Omental fat pad (tissue), 4 donors: ENCODE measurements at places on chromosomes 7 and 10.

- no peak for DNase-seq
Measured at GRCh38 chr7:55517191-55517633, 55.1 kb downstream of the VOPP1 start.

DNA sequence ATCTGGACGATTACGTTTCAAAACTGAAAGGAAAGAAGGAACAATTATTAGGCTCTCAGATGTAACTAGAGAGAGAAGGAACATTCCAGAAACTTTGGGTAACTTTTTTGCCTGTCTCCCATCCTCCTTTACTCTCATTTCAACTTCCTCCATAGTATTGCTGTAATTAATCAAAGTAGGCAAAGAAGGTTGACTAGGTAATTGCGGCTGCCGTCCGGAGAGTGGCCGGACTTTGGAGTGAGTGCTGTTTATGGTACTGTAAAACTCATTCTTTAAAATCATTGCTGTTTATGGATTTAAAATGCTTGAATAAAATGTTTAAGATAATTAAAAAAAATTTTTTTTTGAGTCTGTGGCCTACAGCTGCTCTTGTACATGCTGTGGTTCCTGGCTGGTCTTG lies 56.4 kb downstream of the RBM33 start:
- DNase-seq: no peak

DNA sequence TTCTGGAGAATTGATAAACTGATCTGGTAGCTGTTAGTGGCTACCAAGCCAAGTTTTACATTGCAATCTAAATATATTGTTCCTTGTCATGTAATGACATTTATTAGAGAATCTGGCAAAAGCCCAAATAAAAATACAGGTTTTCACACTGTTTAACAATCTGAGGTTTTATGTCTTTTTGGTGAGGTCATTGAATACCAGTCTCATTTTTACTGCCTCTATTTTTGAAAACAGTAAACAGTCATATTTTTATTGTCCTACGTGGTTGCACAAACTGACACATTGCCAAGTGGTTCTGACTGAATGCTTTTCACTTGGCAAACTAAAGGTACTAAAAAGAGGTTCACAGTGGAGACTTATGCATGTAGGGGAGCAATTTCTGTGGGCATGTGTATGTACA lies 157.5 kb downstream of the PRKG1 start:
- no peak for DNase-seq

DNA sequence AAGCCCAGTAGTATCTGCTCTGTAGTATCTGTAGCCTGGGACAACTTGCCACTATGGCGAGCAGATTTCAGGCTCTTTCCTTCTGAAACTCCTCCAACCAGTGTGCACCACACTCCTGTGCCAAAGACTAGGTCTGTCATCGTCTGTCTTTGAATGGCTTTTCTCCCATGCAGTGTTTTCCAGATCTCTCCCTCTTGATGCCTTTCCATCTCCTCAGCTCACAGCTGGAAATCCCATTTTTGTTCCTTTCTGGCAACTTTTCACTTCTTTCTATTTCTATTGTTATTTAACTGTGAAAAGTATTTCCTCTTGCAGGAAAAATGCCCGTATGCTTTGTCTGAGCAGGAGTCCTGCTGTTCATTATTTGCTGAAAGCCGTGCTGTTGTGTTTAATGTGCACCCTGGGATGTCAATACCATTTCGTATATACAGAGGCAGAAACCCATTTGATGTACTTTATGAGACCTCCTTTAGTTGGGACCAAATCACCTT lies 373.7 kb downstream of the PHTF2 start:
- no peak for DNase-seq

DNA sequence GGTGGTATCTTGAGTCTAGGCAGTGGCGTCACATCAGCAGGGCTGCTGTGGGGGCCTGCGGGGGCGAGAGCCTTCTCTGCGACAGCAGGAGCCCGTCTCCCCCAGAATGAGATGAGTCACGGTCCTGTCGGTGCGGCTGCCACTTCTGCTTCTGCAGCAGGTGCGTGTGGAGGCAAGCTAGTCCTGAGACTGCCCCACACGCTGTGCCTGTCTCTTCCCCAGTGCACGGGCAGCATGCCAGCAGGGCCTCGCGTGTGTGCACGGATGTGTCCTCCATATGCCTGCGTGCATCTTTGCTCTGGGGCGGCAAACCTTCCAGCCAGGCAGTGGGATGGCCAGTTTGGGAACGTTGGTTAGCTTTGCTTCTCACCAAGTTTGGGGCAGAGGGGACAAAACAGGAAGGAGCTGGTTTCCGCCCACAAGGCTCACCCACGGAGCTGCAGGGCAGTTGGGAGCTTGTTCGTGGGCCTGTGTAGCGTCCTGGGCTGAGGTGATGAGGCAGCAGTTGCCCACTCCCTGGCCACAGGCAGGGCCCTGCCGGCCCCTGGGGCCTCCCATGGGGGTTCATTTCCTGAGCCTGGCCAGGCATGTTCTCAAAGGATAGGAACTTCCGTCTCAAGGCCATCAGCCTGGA lies 60.8 kb upstream of the PPIF start:
- peak; percentile 50 for DNase-seq

GRCh38 chr7:129341212-129341611 lies 93.0 kb upstream of the STRIP2 start:
- no peak for DNase-seq

DNA sequence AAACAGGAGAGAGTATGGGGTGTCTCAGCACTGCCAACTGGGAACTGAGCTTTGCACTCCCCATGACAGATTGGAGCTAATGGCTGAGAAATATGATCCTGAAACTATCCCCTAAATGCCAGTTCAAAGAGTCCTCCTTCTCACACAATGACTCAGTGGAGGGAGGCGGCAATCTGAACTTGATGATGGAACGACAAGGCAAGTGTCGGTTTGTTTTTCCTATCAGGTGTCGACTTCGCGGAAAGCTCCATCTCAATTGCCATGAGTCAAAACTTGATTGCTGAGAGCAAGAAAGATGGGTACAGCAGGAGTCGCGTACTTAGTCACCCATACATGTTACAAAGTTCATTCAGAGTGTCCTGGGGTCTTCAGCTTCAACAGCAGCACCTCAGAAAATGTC lies 52.5 kb downstream of the NPY start:
- no peak for DNase-seq

GRCh38 chr7:79702116-79702515 lies 248.6 kb upstream of the MAGI2 start:
- DNase-seq: no peak

GRCh38 chr10:114811862-114812261 lies 9.7 kb upstream of the FHIP2A start:
- no peak for DNase-seq

DNA sequence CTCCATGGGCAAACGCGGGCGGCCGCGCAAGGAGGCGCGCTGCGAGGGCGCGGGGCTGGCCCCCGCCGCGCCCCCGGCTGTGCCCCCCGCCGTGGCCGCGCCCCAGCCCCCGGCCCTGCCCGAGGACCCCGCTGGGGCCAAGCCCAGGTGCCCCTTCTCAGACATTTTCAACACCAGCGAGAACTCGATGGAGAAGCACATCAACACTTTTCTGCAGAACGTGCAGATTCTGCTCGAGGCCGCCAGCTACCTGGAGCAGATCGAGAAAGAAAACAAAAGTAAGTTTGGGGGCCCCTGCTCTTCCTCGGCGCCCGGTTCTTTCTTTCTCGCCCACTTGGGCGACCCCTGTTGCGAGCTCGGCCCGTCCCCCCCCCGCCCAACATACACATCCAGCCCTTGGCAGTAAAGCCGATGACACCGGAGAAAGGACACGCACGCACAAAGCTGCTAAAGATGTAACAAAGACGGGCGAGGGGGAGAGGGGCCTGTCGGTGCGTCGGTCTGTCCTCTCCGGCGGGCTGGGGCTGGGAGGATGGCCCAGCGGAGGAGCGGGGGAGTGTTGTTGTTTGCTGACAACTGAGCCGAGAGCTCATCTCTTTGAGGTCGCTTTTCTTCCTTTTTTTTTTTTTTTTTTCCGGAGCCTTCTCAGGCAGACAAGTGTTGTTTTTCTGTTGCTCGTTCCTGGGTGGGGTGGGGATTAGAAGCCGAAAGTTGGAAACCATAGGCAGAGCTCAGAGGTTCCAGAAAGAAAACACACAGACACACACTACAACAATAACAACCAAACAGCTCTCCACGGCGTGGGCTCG lies 604 bp downstream of the MXI1 start:
- DNase-seq: no peak

- no peak for DNase-seq
Measured at GRCh38 chr7:35480806-35481205, 214.1 kb downstream of the HERPUD2 start.

GRCh38 chr10:49562893-49563292 lies 24.0 kb upstream of the ERCC6 start:
- DNase-seq: no peak
